ENCODE measurements at places on chromosomes 1 and 21. TPM values are rescaled to one million over a fixed set of nuclear protein-coding genes. Genes with fewer than 3 reads are reported as not detected.

ACTL8 gene
- not detected for total RNA-seq

FAM72C gene
- 0.10 TPM for total RNA-seq

AUNIP gene
- total RNA-seq: 0.94 TPM

C1orf116 gene
- 0.63 TPM for total RNA-seq

S100A3 gene
- total RNA-seq: not detected

MCM3AP gene
- 38.8 TPM for total RNA-seq

CACNA1S gene
- total RNA-seq: not detected

KPRP gene
- not detected for total RNA-seq

ITLN1 gene
- 0.42 TPM for total RNA-seq

GPR3 gene
- 0.10 TPM for total RNA-seq

C1orf141 gene
- under 0.01 TPM for total RNA-seq

KIF26B gene
- 0.31 TPM for total RNA-seq

ZNF593OS gene
- total RNA-seq: not detected

KCNQ4 gene
- total RNA-seq: under 0.01 TPM

PWP2 gene
- total RNA-seq: 9.1 TPM

BRINP2 gene
- not detected for total RNA-seq

MLLT11 gene
- 4.6 TPM for total RNA-seq

COL18A1 gene
- total RNA-seq: 8.6 TPM

LCE2A gene
- total RNA-seq: not detected

DPH2 gene
- total RNA-seq: 6.7 TPM

DENND2C gene
- total RNA-seq: 2.8 TPM

SPRR2G gene
- total RNA-seq: not detected

AIDA gene
- total RNA-seq: 22.6 TPM

HCRTR1 gene
- total RNA-seq: not detected

F5 gene
- total RNA-seq: 13.9 TPM

C1orf87 gene
- total RNA-seq: not detected

C1QC gene
- total RNA-seq: 0.52 TPM

TMED5 gene
- total RNA-seq: 93.1 TPM

RAVER2 gene
- total RNA-seq: 2.2 TPM

THEM5 gene
- not detected for total RNA-seq

GPATCH4 gene
- total RNA-seq: 15.0 TPM

CRYBG2 gene
- 0.10 TPM for total RNA-seq

ERG gene
- 1.4 TPM for total RNA-seq

IL12RB2 gene
- total RNA-seq: 1.3 TPM

LIN28A gene
- not detected for total RNA-seq

FCRL2 gene
- total RNA-seq: 4.0 TPM

EPB41 gene
- total RNA-seq: 159 TPM

RIMS3 gene
- 0.84 TPM for total RNA-seq

RNU1-2 gene
- total RNA-seq: under 0.01 TPM

C8A gene
- total RNA-seq: not detected

KRTAP13-3 gene
- not detected for total RNA-seq

CHD1L gene
- total RNA-seq: 22.6 TPM

PCSK9 gene
- not detected for total RNA-seq

OR6P1 gene
- not detected for total RNA-seq
